ENCODE measurements at places on chromosomes 7 and 10.

GRCh38 chr7:30249986-30250774 is 34.2 kb upstream of the ZNRF2 start:
- DNase-seq, result no peak

DNA sequence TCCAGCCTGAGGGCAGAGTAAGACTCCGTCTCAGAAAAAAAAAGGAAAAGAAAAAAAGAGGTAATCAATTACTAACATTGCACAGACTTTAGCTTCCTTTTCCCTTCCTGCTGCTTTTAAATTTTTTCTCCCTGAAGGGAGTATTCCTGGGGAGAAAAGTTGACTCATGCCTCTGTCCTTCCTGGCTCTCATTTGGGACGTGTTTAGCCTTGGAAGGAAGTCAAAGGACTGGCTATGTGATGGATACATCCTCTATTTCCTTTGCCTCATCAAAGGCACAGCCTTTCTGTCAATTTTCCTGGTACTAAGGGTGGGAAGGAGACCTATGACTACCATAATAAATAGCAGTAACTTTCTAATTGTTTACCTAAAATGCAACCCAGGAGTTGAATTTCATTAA is 77.6 kb downstream of the ITGA8 start:
- no peak for DNase-seq

GRCh38 chr7:13860734-13861133 is 128.7 kb downstream of the ETV1 start:
- no peak for DNase-seq

GRCh38 chr7:45863715-45864114 is 9.2 kb downstream of the CCDC201 start:
- DNase-seq, result no peak

GRCh38 chr10:94353336-94353735 is 9.4 kb downstream of the NOC3L start:
- no peak for DNase-seq

- DNase-seq, result no peak
These were observed 4.5 kb downstream of the ABCB1 start for GRCh38 chr7:87596136-87596535.

- peak; percentile 62 for DNase-seq
These were observed 2.1 kb downstream of the MXI1 start for GRCh38 chr10:110209454-110209925.

- DNase-seq, result no peak
These were observed 30.5 kb upstream of the PDZD8 start for GRCh38 chr10:117405730-117406129.

DNA sequence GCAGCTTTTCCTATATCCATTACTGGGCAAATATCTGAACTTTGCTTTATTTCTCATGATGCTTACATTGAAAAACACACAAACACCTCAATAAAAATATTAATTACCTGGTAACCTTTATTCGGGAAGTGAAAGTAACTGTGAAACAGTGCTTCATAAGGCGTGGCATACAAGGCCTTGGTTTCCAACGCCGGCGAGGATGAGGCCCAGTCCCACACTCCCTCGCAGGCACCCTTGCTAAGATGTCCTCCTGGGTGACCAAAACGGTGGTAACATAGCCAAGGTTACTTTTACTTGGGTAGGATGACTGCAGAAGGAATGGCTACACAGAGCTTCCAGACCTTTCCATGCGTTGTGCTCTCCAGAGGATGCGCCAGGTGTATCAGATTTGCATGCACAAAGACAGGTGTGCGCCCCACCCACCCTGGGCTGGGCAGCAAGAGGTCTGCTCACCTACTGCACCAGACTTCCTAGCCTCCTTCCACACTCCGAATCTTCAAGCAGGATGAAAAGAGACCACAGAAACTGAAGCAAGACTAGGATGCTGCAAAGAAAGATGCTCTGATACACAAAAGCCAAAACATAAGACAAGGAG is 13.3 kb upstream of the DAGLB start:
- no peak for DNase-seq

DNA sequence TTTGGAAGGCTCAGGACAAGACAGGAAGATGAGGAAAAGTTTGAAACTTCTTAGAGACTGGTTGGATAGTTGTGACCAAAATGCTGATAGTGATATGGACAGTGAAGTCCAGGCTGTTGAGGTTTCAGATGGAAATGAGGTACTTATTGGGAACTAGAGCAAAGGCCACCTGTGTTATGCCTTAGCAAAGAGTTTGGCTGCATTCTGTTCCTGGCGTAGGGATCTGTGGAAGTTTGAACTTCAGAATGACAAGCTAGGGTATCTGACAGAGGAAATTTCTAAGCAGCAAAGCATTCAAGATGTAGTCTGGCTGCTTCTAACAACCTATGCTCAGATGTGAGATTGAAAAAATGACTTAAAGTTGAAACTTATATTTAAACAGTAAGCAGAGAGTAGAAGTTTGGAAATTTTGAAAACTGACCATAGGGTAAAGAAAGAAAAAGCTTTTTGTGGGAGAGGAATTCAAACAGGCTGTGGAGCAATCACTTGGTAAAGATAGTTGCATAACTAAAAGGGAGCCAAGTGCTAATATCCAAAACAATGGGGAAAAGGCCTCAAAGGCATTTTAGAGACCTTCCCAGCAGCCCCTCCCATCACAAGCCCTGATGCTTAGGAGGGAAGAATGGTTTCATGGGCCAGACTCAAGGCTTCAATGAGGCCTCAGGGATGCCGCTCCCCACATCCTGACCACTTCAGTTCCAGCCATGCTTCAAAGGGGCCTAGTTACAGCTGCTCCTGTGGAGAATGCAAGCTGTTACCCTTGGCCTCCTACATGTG is 415.1 kb downstream of the INHBA start:
- no peak for DNase-seq

- DNase-seq, result no peak
These were observed 113.8 kb upstream of the KLF6 start for GRCh38 chr10:3898821-3899220.

GRCh38 chr7:18708204-18708603 is 212.7 kb downstream of the HDAC9 start:
- no peak for DNase-seq

DNA sequence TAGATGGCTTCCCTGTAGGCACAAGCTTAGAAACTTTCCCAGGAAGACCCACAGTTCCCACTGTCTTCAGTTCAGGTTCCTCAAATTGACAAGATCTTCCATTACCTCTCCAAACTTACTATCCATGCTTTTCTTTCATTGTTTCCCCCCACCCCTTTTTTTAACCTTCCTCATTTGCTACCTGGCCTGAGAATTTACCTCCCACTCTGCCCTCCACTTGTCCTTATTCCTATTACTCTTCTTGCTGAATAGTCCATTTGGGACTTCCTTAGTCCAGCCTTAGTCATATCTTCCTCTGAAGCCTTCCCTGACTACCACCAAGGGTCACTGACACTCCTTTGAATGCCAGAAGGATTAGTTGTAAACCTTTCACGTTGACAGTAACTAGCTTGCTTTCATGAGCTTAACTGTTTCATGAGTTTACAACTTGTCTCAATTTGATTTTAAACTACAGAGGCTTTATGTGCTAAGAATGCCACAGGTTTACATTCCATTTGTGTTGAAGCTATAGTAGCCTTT is 1.2 kb upstream of the CALU start:
- no peak for DNase-seq

GRCh38 chr7:114048386-114049235 is 129.8 kb upstream of the PPP1R3A start:
- DNase-seq, result no peak

GRCh38 chr7:80505900-80506500 is 5.9 kb downstream of the GNAT3 start:
- DNase-seq, result no peak

- DNase-seq, result no peak
These were observed 45.9 kb upstream of the GNAI1 start for GRCh38 chr7:80088705-80089104.

DNA sequence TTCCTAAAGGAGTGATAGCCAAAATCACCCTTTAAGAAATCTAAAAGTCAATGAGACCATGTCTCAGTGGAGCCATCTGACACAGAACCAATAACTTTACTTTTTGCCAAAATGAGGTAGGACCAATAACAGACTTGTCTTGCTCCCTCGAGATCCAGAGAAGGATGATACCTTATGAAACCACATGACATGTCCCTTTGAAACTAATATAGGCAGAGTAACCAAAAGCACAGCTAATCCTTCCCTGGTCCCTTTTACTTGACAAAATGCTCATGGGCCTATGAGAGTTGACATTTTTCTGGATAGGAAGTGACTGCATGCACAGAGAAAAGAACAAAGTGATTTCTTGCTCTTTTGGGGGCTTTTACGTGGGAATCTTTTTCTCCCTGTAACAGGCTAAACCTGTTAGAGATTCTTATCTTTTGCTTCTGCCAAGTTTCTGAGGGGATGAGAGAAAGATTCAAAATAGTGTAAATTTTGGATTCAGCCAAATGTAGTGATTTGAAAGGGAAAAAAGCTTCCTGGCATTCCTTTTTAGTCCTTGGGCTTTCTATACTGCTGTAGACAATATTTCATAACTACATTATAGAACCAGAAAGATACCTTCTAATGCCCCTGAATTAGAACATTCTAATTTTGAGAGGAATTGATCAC is 87.6 kb downstream of the ARMH3 start:
- no peak for DNase-seq

- DNase-seq, result no peak
These were observed 34.4 kb downstream of the POLR1F start for GRCh38 chr7:19674266-19674960.

- no peak for DNase-seq
These were observed 11.6 kb downstream of the LBX1 start for GRCh38 chr10:101217450-101218281.

GRCh38 chr7:117164620-117165019 is 158.2 kb downstream of the WNT2 start:
- DNase-seq, result no peak

GRCh38 chr10:27433976-27434375 is 70.1 kb upstream of the RAB18 start:
- DNase-seq, result no peak

DNA sequence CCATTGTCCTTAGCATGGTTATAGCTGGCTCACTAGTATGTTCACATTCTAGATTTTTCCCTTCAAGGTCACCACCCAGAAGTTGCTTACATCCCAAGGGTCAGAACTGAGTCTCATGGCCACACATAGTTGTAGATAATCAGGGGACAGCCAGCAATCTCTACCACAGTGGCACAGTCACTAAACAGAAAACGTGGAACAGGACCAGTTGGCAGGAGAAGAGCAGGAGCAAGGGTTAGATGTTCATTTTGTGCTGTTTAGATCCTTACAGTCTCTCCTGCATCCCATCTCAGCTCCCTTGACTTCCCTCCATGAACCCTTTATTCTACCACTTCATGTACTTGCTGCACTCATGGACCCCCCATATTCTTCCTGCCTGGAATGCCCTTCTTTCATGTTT is 73.9 kb downstream of the LRMDA start:
- no peak for DNase-seq

- DNase-seq, result no peak
These were observed 208.3 kb upstream of the KMT2E start for GRCh38 chr7:104805449-104806317.

GRCh38 chr10:113045147-113046055 is 95.4 kb downstream of the TCF7L2 start:
- no peak for DNase-seq

GRCh38 chr7:113921363-113921762 is 2.6 kb upstream of the PPP1R3A start:
- DNase-seq, result no peak

- DNase-seq, result no peak
These were observed 10.3 kb upstream of the RRP12 start for GRCh38 chr10:97411406-97411805.

DNA sequence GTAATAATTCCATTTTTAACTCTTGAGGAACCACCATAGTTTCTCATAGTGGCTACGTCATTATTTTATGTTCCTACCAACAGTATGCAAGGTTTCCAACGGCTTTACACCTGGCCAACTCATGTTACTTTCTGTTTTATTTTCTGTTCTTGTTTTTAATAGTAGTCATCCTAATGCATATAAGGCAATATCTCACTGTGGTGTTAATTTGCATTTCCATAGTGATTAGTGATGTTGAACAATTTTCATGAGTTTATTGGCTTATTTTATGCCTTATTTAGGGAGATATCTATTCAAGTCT is 465.5 kb upstream of the KLF6 start:
- DNase-seq, result no peak

DNA sequence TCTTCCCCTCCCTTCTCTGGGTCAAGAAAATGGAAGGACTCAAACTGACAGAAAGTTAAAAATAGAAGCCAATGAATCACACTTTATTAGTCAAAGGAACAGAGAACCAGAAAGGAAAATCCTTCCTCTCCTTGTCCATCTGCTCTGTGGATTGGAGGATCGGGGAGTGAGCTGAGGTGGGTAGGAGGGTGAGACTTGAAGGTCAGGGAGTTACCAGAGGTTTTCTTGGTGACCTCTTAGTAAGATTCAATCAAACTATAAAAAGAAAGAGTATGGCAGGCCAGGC is 12.2 kb downstream of the TLX1 start:
- no peak for DNase-seq

DNA sequence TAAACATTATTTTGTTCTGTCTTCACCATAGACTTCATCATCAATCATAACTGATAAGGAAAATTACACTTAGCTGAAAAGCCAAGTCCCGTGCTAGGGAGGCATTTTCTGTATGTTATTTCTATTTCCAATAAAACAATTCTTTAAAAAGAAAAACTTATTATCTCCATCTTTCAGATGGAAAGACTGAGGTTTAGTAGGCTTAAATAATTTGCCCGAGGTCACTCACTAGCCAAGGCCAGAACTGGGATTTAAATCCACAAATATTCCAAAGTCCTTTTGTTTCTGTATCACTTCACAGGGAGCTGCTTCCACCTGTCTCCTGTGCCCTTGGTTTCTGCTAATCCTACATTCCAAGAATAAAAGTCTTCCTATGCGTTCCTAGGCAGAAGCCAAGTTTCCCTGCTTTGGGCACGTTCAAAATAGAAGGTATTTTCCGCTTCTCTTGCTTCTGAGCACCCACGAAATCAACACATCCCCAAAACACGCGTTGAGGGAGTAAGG is 732 bp downstream of the CPVL start:
- no peak for DNase-seq

- DNase-seq, result no peak
These were observed 128.0 kb upstream of the C1GALT1 start for GRCh38 chr7:7054252-7054830.

- no peak for DNase-seq
These were observed 43.9 kb upstream of the PTF1A start for GRCh38 chr10:23148214-23148613.

DNA sequence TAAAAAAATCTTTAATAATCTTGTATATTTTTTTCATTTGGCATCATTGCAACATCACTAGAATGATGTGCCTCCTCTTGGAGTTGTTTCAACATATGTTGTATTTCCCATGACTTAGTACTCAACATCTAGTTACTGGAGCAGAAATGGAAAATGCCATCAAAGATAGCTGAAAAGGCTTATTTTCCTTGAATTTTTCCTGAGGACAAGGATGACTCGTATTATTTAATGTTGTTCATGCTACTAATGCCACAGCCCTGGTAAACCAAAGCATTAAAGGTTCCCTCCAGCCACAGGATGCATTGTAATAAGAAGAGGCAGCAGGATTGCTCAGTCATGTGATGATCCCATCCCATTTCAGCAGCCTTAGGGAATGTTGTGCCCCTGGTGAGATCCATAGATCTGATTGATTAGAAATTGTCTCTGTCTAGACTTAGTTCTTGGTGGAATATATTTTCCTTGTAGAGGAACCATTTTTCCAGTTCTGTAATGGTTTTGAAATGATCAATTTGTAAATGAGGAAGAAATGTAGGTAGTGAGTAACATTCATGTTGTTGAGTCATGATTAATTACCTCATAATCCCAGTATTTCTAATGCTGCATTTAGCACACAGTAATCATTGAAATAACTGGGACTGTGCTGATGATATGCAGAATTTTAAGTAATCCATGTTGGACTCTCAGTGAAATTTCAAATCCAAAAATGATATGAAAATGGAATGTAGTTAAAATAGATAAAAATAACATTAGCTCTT is 91.3 kb upstream of the SMIM30 start:
- DNase-seq, result no peak
